ENCODE measurements at places on chromosomes 3 and 15.

DNA sequence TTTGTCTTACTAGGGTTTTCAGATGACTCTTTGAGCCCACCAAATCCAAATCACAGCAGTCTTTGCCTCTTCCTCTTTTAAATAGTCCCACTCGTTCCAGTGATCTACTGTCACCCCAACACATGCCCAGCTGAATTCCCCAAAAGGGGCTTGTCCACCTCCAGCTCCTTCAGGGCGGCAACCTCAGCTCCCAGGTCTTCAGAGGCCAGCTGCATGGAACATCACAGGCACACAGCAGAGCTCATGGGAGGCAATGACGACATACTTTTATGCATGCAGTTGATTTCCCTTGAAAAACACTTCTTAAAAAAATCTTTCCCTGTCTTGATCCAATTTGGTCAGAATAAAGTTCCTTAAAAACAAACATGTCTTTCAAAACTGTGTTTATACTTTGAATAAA lies 244.3 kb upstream of the NR2F2 start:
- no peak for DNase-seq

- no peak for DNase-seq
These were observed 131.7 kb downstream of the TNIK start for GRCh38 chr3:171328419-171329082.

DNA sequence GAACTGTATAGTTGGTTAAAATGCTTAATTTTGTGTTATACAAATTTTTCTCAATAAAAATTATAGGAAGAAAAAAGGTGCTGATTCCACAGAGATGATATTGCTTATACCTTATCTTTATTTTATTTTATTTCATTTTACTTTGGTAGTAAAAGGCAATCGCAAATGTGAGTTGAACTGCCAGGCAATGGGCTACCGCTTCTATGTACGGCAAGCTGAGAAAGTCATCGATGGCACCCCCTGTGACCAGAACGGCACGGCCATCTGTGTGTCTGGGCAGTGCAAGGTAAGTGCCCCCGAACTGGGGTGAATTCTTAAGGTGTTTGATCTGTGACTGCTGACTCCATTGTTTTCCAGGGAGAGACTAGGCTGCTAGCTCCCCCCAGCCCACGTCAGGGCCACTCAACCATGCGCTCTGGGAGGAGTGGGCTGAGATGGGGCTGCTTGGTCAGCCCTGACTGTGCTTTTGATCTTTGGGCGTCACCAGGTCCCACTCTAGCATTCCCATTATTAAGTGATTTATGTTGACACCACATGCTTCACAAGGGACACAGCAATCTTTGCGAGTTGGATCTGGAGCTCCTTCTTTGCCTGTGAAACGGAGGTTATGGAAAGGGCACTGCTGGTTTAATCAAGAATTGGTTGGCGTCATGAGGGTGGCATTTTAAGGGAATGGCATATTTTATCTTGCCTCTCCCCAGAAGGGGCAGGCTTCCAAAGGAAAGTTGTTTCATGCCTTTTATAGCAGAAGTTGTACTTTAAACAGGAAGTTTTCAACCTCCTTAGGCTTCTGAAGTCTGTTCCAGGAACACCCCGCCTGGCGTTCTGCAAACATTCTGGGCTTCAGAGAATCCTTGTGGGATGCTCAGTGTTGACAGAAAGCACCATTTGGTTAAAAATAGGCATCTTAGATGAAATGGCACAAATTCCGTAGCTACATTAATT lies 296.5 kb downstream of the THSD4 start:
- DNase-seq, result peak; percentile 85

DNA sequence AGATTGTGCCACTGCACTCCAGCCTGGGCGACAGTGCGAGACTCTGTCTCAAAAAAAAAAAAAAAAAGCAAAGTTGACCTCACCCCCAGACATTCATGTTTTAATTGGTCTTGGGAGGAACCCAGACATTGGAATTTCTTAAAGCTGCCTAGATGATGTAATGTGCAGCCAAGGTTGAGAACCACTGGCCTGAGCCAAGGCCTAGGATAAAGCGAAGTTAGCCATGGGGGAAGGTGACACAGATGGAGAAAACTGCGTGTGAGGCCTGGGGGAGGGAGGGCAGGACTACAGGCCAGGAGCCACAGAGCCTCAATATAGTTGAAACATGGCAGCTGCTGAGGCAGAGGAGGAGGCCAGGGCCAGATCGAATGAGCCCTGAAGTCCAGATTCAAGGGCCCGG lies 21.0 kb downstream of the GLB1 start:
- no peak for DNase-seq

DNA sequence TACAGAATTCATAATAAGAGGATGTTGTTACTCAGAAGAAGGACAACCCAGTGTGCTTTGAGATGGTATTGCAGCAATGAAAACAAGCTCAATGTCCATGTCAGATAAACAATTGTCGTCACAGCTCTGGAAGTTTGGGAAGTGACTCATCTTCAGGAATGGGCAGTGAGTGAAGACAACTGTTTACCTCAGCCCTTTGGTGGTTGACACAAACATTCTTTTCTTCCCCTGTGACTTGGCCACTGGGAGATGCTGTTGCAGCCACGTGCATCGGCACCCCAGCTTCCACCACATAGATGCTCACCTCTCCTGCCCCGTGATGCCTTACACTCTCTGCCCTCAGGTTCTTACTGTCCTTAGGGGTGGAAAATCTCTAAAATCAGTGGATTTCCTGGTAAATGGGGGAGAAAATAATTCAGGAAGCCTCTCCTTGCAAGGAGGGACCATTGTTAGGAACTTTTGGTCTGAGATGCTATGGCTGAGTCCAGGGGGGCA lies 114.1 kb upstream of the GALNT15 start:
- peak; percentile 65 for DNase-seq

GRCh38 chr3:153355559-153355958 lies 193.5 kb downstream of the RAP2B start:
- DNase-seq, result no peak

DNA sequence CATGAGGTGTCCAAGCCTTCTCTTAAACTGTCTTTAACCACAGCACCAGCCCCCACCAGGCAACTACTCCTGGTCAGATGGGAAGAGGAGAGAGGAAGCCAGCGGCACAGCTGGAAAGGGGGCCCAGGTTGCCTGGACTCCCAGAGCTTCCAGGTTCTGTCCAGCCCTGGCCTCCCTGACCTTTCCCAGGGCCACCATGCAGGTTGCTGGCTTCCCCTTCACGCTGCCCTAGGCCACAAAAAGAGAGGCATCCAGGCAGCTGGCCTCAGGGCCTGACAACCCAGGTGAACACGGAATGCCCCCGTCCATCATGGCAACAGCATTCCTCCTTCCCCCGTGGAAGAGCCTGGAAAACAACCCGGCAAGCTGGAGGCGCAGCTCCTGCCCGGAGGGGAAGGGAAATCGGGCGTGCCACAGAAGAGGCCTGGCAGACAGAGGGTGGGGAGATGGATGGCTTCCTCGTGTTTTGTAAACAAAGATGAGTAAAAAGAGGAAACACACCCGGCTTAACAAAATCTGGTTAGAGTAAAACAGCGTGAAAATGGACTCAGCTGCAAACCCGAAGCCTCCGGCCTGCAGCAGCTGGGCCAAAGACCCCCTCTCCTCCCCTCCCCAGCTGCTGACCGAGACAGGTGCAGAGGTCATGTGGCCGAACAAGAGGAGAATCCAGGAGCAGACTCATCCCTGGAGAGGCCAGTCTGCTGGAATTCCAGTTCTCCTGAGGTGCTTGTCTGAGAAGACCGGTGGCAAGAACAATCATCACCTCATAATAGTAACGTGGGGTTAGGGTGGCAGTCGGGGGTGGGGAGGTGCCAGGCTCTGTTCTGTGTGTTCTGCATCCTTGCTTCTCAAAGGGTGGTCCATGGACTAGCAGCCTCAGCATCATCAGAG lies 15.5 kb downstream of the BMF start:
- no peak for DNase-seq
